ENCODE measurements at places on chromosomes 1 and 21.

DNA sequence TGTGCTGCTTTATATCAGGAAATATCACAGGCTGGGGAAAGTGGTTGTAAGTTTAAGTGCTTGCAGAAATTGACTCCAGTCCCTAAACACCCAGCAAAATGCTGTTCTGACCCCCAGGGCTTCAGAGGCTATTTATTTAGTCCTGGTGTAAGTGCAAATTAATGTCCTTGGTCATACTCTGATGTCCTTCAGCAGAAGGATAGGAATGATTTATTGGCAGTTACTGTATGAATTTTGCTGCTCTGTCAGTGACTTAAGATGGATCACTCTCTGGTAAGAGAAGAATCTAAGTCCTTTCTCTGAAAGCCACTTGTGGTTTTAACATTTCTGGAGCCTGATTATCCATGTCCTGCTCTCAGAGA is 21.9 kb downstream of the FAM20B start:
- no peak for DNase-seq

DNA sequence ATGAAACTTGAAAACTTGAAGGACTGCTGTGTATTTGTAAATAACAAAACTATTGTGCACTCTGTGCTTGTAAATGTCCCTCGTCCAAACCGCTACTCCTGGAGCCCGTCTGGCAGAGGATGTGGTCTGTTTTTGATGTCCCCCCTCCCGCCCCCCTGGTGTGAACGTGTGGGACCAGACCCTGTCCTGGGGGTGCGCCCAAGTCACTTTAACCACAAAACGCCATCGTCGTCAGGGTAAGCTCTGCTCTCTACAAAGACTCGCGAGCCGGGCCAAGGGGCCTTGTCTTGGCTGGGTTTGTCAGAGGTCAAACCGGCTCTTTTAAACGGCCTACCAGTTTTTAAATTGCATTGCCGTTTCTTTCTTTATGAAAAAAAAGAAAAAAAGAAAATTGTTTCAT is 87.4 kb upstream of the TMEM51 start:
- DNase-seq, result no peak

GRCh38 chr21:26453267-26453666 is 119.8 kb downstream of the CYYR1 start:
- DNase-seq, result no peak

DNA sequence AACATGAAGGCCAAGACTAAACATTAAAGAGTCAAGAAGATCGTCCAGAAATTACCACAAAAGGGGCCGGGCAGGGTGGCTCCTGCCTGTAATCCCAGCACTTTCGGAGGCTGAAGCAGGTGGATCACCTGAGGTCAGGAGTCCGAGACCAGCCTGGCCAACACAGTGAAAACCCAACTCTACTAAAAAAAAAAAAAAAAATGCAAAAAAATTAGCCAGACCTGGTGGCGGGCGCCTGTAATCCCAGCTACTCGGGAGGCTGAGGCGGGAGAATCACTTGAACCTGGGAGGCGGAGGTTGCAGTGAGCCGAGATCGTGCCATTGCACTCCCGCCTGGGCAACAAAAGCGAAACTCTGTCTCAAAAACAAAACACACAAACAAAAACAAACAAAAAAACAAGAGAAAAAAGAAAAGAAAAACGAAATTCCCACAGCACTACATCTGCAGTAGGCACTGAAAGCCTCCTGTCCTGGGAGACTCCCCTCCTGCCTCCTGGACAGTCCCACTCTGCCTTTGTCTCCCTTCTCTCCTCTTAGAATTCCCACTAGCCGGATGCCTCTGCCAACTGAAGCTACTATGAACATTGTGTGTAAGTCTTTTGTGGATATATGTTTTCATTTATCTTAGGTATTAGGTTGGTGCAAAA is 17.7 kb upstream of the RIPK4 start:
- DNase-seq, result no peak

DNA sequence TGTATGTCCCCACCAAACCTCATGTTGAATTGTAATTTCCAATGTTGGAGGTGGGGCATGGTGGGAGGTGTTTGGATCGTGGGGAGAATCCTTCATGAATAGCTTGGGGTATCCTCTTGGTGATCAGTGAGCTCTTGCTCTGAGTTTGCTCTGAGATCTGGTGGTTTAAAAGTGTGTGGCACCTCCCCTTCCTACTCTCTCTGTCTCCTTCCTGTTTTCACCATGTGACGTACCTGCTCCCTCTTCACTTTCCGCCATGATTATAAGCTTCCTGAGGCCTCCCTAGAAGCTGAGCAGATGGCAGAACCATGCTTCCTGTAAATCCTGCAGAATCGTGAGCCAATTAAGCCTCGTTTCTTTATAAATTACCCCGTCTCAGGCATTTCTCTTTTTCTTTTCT is 40.0 kb upstream of the OSBPL9 start:
- no peak for DNase-seq

DNA sequence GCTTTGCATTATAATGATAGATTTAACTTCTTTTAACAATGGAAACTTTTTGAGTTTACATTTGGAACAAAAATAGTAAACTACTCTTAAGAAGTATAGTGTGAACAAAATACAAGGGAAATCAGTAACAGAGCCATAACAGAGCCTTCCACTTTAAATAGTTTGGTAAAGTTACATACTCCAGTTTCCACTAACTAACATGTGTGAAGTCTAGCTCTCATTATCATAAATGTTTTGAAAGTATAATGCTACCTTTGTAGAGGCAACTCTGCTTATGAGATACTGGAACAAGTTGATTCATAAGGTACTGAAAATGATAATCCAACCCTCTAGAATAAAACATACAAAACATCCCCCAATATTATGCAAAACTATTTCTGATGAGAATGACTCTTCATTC is 1155.1 kb upstream of the ADGRL2 start:
- DNase-seq, result no peak

DNA sequence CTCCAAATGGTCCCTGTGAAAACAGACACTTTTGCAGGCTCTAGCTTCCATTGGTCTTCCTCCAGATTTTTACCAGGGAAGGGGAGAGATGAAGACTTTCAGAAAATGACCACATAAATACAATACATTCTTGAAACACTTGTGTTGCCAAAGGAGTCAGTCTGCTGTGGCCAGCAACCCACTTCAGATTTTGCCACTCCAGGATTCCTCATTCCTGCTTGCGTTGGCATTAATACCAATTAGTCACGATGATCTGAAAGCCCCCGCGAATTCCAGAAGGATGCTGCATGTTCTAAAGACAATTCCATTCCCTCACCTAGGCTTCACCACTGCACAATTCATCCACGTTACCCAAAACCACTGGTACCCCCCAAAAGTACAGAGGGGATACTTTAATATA is 7.9 kb upstream of the BACE2 start:
- DNase-seq, result no peak

DNA sequence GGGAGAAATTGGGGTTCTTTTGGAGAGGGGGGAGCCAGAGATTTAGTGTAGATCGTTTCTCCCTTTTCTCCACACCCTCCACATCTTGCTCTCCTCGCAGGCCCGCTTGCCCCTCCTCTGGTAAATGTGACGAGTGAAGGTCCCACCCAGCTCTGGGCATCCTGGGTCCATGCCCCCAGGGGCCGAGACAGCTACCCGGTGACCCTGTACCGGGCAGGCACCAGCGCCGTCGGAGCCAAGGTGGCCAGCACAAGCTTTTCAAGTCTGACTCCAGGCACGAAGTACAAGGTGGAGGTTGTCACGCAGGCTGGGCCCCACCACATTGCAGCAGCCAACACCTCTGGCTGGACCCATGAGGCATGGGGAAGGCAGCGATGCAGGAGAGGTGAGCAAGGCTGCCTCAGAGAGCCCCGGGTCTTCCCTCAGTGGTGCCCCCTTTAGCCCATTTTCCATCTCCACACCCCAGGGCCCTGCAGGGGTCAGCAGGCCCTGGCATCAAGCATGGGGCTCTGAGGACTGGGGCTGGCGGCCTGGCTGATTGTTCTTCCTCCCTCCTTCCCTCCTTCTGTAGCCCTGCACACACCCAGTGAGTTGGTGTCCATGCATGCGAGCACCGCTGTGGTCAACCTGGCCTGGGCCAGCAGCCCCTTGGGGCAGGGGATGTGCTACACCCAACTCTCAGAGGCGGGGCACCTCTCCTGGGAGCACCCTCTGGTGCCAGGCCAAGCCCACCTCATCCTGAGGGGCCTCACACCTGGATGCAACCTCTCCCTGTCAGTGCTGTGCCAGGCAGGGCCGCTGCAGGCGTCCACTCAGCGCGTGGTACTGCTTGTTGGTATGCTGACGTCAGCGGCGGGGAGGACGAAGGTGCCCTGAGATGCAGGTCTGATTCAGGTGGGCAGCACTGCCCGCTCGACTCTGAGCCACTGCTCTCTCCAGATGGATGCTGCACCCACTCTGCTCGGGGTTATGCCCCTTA is 16.4 kb upstream of the LGR6 start:
- DNase-seq, result no peak

GRCh38 chr1:5147806-5148205 is 493.4 kb downstream of the AJAP1 start:
- DNase-seq, result no peak

GRCh38 chr1:179870870-179871269 is 6.7 kb downstream of the TOR1AIP2 start:
- DNase-seq, result no peak

DNA sequence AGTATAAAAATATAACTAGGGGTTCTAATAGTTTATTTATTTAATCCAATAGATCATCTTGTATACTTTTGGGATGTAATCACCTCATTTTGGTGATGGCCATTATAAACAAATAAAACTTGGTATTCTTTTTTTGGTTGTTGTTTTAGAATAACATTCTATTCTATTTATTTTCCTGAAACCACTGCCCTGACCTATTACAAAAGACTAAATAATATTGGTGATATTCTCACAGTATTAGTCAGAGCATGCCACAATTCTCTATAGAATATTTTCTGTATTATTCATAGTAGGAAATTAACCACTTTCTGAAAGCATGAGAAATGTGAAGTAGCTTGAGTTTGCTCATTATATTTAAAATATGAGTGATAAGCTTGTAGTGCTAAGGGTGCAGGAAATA is 54.1 kb upstream of the LRRC7 start:
- DNase-seq, result no peak

DNA sequence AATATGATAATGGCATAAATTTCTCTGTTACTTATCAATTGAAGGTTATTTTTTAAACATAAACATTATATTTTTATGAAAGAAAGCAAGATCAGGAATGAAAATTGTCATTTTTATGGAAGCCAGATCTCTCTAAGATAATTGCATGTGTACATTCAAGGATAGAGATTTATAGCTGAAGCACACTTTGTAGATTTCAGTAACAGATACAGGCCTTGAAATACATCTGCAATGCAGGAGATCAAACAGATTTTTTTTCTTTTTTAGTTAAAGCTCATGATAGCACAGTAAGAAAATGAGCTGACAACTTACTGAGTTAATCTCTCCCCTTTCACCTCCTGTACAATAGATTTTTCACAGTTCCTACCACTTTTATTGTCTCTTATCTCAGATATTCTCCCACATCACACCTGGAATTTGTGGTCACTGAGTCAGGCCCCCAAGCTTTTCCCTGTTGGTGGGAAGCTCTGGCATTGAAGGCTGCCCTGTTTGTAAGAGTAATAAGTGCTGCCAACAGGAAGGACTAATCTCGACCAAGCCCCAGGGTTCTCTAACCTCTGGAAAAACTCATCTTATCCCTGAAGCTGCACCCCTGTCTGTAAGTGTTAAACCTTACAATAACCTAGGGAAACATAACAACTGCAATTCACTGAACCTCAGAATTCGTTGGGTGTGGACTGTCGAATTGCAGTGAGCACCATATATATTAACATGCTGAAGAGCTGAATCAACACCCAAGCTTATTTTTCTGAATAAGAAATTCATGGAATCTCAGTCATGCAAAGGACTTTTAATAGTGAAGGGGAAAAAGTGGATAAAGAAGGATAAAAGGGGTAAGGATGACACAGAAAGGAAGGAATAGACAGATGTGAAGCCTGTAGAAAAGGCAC is 599.0 kb downstream of the LMO4 start:
- no peak for DNase-seq

- DNase-seq, result no peak
These were observed 84.9 kb upstream of the RAB4A start for GRCh38 chr1:229185963-229186362.

GRCh38 chr21:17492415-17493168 is 20.3 kb upstream of the CXADR start:
- no peak for DNase-seq

GRCh38 chr1:221415651-221416050 is 326.2 kb downstream of the DUSP10 start:
- no peak for DNase-seq

Measured in K562 (cell line).